ENCODE measurements at places on chromosomes 6 and 20. TPM values are rescaled to one million over a fixed set of nuclear protein-coding genes. Genes with fewer than 3 reads are reported as not detected.

XKR7 gene
- total RNA-seq, result not detected

CALHM4 gene
- not detected for total RNA-seq

CDH26 gene
- 0.49 TPM for total RNA-seq

PLEKHG1 gene
- total RNA-seq, result 0.81 TPM

CSNK2B gene
- 117 TPM for total RNA-seq

FILIP1 gene
- 2.9 TPM for total RNA-seq

FRK gene
- 1.9 TPM for total RNA-seq

MOG gene
- total RNA-seq, result not detected

CFAP61 gene
- total RNA-seq, result 0.12 TPM

TRIM10 gene
- total RNA-seq, result not detected

Measured in hair follicle dermal papilla cell (primary cell).